ENCODE measurements at places on chromosomes 6 and 20. TPM values are rescaled to one million over a fixed set of nuclear protein-coding genes. Genes with fewer than 3 reads are reported as not detected.

C6orf118 gene
- not detected for total RNA-seq

GRCh38 chr6:108644252-108644651 lies 83.5 kb downstream of the FOXO3 start:
- DNase-seq: no peak

DNA sequence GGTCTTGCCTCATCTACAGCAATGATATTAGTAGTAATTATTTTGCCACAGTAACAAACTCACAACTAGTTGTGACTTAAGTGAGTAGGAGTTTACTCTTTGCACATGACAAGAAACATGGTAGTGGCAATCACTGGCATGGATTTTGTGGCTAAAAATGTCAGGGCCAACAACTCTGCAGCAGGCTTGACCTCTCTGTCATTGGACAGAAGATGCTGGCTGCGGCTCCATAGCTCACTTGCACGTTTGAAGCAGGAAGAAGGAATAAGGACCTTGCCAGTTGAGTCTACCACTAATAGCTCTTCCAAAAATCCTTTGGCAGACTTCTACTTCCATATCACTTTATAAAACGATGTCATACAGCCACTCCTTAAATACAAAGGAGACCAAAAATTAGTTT lies 117.3 kb downstream of the ADGRG6 start:
- no peak for DNase-seq

CLPSL1 gene
- total RNA-seq: not detected

FAM217A gene
- total RNA-seq: not detected

DNA sequence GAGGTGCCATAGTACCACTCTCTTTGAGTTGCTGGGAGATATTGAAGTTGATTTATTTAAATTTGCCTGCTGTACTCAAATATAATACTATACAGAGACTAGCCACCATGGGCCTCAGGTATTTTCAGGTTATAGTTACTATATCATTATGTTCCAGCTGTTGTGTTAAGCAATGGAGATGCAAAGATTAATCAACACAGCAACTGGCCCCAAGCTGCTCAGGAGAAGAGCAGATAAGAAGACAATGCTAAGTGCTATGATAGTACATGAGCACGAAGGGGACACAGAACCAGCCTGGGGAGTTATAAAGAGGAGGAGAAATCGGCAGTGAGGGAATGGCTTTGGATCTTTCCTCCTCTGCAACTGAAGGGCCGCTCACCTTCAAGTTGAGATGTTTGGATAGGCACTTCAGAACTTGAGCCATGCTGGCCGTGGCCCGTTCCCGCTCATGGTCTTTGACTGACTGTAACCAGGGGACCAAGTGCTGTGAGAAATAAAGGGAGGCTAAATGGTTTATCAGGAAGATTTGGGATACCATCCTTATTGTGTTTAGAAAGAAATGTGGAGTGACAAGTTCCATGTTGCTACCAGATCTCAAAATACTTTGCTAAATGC lies 24.3 kb upstream of the RPN2 start:
- DNase-seq: no peak

GRCh38 chr6:134049176-134049575 lies 3.2 kb downstream of the SLC2A12 start:
- DNase-seq: no peak

TBX18 gene
- total RNA-seq: 35.1 TPM

GRCh38 chr6:55979526-55979925 lies 104.1 kb upstream of the BMP5 start:
- DNase-seq: no peak

DNA sequence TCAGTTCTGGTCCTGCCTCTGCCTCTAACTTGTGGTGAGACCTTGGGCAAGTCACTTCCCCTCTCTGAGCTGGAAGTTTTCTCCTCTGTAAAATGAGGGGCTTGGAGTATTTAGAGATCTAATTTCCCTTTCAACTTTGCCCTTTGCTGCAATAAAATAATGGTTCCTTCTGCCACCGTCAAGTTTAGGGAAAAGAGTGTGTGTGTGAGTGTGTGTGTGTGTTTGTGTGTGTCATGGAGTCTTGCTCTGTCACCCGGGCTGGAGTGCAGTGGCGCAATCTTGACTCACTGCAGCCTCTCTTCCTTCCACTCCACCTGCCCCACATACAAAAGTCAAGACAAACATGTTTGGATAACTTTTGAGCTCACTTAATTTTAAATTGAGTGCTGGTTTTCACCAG lies 39.2 kb upstream of the PIM1 start:
- no peak for DNase-seq

GRCh38 chr6:144632266-144632665 lies 347.1 kb downstream of the UTRN start:
- DNase-seq: no peak

- DNase-seq: no peak
These were observed 33.9 kb upstream of the FAM83D start for GRCh38 chr20:38892091-38892981.

- no peak for DNase-seq
These were observed 67.5 kb downstream of the JARID2 start for GRCh38 chr6:15313367-15313766.

RGS17 gene
- total RNA-seq: 0.37 TPM

- DNase-seq: no peak
These were observed 130.4 kb upstream of the PROKR2 start for GRCh38 chr20:5447188-5447587.

- no peak for DNase-seq
These were observed 100.3 kb downstream of the TMEM242 start for GRCh38 chr6:157223021-157223430.

DNA sequence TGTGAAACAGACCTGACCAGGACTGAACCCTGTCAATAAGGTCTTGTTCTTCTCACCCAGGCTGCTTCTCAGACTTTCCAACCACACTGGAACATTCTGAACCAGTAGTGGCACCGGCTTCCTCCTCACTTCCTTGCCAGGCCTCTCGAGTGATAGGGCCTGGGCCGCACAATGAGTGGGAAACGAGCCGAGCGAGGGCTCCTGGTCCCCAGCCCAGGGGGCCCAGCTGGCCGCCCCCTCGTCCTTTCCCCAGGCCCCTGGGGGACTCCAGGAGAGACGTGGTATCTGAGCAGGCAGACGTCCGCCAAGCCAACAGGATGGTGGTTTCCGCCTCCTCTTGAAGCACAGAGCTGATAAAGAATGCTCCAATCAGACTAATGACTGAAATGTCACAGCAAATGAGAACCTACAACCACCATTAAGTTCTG lies 117.9 kb downstream of the GMDS start:
- no peak for DNase-seq

DNA sequence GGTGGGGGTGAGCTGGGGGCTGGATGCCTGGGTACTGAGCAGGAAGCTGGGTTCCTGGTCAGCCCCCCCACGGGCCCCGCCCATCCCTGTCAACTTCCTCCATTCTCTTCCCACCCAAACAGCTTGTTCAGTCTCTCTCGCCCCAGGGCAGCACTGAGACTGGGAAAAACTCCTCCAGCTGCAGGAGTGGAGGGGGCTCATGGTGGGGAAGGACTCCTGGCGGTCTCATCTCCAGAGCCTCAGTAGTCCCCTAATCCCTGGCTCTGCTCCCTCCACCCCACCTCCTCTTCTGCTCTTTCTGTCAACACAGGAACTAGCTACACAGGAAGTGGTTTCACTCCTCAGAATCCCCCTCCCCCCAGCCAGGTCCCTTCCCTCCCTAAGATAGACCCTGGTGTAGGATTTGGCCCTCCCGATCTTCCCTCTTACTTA lies at the start of gene GPSM3:
Gene GPSM3, minus strand, starts transcription at position 36 of the 432 bp plus-strand sequence. CDS start 130 bp downstream, outside the sequence.
- peak; percentile 68 for DNase-seq

Data from SJSA1 (cell line).